ENCODE measurements at places on chromosomes 5 and 9.

GRCh38 chr5:32539981-32540845, 45.1 kb upstream of the SUB1 start:
- DNase-seq, result no peak

GRCh38 chr9:13863112-13863511, 450.8 kb downstream of the NFIB start:
- DNase-seq, result no peak

- no peak for DNase-seq
Observed at GRCh38 chr5:156420665-156421064, 93.7 kb downstream of the SGCD start.

GRCh38 chr9:37342493-37342892, 80.0 kb upstream of the GRHPR start:
- DNase-seq, result no peak

DNA sequence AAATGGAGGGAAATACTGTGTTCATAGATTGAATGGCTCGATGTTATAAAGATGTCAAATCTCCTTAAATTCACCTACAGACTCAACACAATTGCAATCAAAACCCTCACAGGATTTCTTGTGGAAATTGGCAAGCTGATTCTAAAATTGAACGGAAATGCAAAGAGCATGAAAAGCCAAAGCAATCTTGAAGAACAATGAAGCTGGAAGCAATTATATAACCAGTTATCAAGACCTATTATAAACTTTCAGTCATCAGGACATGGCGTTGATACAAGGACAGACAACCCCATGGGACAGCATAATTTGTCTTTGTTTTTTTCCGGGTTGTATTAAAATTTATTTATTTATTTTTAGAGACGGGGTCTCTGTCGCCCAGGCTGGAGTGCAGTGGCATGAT, 53.5 kb upstream of the OTULINL start:
- DNase-seq, result no peak

DNA sequence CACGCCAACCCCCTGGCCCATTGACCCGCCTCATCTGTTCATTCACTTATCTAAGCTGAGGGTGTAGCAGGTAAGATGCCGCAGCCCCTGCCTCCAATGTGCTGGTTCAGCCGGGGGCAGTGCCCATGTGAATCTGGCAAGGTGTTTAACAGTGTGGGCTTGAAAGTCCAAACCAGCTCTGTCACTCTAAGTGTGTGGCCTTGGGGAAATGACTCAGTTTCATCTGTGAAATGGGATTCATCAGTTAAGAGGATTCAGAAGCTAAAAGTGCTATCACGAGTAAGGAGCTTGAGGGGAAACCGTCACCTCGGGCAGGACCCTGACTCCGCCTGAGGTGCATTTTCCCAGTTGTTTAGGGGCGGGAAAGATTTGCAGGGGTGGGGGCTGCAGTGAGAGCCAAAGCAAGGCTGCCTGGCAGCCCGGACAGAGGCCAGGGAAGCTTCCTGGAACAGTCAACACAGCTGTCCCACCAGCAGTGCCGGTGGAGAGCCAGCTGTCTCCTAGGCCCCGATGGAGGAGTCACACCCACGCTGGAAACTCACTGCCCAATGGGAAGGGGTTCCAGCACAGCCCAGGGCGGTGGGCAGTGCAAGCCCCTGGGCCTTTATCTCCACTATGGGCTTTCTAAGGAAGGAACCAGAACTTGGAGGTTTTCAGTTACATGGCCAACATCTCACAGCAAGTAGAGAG, 9.7 kb upstream of the URM1 start:
- no peak for DNase-seq

- no peak for DNase-seq
Observed at GRCh38 chr5:2201421-2201820, 318.7 kb upstream of the IRX4 start.

- no peak for DNase-seq
Observed at GRCh38 chr9:100445903-100446549, 19.1 kb downstream of the MSANTD3 start.

DNA sequence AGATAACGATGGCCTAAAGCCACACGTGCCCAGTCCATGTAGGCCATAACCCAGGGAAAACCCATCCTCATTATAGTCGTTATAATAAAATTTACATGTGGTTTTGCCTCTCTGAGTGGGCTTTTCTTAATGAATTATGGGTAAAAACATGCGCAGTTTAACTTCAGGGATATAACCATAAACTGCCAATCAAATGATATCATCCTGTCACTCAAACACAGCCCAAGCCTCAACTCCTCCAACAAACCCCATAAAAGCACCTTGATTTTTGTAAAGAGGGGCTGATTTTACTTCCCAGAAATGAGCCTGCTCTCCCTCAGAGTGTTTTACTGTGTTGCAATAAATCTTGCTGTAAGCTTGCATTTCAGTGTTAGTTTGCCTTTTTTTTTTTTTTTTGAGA, 15.8 kb upstream of the SETX start:
- no peak for DNase-seq

- no peak for DNase-seq
Observed at GRCh38 chr5:171137768-171138525, 171.1 kb upstream of the TLX3 start.

DNA sequence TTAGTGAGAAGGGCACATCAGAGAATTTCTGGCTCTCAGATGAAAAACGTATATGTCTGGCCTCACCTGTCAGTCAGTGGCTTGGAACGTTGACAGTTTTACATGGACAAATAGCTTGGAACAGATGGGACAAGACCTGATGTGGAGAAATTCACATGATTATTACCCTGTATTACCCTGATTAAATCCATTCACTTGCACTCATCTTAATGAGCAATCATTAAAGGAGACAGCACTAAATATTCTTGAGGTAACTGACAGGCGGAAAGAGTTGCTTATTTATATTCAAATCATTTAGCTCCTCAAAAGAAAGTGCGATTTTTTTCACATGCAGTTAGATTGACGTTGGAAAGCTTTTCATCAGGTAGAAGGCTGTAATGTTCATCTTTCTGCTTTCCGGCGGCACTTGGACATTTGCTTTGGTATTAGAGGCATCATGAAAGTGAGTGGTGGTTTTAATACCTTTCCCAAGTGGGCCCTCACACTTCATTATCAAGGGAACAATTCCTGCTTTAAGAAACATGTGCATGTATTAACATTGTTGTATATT, 11.7 kb upstream of the TAS2R1 start:
- DNase-seq, result no peak

DNA sequence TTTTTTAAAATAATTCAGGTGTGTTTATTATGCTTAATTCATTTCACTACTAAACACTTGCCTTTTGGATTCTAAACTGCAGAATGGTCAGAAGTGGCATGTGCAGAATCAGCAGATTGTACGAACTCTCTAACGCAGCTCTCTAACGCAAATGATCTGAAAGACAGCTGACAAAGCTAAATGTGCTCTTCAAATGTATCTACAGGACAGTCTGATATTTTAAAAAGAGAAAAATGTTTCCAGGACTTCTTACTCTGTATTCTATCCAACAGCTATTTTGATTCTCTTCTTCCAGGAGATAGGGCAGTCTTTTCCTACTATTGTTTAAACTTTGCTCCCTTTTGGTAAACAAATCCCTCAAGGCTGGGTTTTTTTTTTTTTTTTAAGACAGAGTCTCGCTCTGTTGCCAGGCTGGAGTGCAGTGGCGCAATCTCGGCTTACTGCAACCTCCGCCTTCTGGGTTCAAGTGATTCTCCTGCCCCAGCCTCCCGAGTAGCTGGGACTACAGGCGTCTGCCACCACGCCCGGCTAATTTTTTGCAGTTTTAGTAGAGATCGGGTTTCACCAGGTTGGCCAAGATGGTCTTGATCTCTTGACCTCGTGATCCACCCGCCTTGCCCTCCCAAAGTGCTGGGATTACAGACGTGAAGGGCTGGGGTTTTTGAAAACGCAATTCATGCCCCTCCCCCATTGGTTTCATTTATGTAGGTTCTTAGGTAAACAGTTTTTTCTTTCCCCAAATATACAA, 1.2 kb downstream of the NMRK1 start:
- peak; percentile 29 for DNase-seq

- DNase-seq, result no peak
Observed at GRCh38 chr9:120923620-120924328, 2.8 kb downstream of the TRAF1 start.

- DNase-seq, result no peak
Observed at GRCh38 chr9:104553261-104553660, 15.7 kb upstream of the OR13C8 start.

DNA sequence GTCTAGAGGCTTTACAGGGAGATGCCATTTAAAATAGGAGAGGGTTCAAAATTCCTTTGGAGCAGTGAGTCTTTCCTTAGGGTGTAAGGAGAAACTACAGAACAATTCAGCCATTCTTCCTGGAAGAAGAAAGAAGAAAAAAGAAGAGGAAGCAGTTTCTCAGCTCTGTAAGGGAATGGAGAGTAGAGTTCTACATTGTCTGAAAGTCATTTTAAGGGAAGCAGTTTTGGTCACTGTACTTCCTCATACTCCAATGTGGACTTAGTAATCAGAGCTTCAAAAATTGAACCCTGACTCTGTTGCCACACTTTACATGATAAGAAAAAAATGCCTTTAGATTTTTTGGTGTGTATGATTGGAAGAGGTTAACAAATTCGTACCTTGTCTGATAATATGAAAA, 122.4 kb downstream of the LRRC70 start:
- no peak for DNase-seq

DNA sequence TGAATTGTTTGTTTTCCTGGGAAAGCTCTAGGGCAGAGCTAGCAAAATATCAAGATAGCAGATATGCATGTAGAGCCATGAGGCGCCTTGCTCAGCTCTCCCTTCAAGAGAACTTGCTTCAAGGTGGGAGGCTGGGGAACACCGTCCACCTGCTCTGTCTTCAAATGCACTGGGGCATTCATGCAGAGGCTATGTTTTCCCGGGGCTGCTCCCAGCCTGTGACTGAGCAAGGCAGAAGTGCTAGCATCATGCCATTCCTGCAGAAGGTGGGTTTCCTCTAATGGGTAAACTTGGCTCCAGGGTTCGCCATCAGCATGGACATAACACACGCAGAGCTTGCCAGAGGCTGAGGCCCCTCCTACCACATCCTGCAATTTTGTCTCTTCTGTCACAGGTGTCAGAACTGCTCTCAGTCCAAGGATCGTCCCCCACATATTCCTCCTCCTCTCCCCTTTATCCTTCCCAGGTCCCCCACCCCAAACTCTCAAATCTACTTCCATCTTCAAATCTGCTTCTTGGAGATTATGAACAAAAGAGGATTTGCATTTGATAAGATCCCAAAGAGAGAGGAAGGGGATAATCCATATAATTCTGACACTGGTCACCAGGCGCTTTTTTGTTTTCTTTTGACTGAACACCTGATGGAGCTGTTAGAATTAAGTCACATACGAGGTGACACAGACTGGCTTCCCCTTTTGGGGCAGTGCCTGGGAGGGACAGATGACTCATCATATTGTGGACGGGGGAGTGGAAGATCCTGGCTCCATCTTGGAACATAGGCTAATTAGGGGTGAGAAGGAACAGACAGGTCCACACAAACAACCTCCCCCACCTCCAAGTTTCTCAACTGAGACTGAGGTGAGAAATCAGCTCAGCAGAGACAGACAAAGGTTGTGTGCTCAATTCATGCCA, 85.0 kb upstream of the TAF11L2 start:
- no peak for DNase-seq

DNA sequence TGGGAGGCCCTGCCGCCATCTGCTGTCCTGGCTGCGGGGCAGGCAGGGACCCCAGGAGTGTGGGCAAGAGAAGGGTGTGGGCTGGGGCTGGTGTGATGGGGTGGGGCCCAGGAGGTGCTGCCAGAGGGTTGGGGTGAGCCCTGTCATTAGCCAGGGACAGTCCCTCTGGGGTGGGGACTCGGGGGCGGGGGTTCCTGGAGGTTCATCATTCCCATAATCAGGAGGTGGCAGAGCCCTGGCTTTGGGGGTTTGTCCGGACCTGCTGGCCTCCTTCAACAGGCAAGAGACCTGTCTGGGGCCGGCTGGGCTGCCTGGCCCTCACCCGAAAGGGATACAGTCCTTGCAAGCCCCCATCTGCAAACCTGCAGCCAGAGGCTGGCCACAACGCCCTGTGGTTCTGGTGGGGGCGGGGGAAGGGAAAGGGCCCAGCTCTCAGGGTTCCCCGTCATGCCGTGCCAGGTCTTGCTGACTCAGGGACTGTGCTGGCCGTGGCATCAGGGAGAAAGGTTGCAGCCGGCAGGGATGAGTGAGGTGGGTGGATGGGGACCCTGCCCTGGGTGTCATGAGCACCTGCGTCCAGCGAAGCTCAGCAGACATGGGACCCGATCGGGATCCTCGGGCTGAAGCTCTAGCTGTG, 65.2 kb downstream of the MRPL36 start:
- DNase-seq, result no peak

- DNase-seq, result no peak
Observed at GRCh38 chr5:173633304-173633703, 16.9 kb upstream of the BOD1 start.

- no peak for DNase-seq
Observed at GRCh38 chr9:28051559-28052503, 478.6 kb upstream of the C9orf72 start.

DNA sequence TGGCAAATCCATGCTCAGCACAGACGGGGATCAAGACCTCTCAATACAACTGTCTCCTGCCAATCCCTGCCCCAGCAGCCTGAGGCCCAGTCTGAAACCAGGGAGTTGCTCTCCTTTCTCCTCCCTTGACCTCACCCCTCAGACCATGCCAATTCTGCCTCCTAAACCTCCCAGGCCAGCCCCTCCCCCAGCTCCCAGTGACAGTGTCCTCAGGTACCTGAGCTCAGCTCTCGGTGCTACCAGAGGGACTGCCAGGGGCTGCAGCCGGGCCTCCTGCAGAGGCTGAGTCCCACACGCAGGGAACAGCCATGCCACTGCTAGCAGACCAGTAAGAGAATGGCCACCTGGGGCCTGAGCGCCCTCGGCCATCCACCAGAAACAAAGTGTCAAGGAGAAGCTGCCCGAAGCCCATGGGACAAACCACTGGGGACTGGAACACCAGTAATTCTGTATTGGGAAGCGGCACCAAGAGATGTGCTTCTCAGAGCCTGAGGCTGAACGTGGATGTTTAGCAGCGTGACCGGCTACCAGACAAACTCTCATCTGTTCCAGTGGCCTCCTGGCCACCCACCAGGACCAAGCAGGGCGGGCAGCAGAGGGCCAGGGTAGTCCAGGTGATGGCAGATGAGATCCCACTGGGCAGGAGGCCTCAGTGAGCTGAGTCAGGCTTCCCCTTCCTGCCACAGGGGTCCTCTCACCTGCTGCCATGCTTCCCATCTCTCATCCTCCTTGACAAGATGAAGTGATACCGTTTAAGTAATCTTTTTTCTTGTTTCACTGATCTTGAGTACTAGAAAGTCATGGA, 557 bp upstream of the IL3 start:
- DNase-seq, result no peak
